ENCODE measurements at places on chromosomes 4 and X.
A peak's percentile ranks its signal among the peaks of the same experiment; 100 is the strongest.

DNA sequence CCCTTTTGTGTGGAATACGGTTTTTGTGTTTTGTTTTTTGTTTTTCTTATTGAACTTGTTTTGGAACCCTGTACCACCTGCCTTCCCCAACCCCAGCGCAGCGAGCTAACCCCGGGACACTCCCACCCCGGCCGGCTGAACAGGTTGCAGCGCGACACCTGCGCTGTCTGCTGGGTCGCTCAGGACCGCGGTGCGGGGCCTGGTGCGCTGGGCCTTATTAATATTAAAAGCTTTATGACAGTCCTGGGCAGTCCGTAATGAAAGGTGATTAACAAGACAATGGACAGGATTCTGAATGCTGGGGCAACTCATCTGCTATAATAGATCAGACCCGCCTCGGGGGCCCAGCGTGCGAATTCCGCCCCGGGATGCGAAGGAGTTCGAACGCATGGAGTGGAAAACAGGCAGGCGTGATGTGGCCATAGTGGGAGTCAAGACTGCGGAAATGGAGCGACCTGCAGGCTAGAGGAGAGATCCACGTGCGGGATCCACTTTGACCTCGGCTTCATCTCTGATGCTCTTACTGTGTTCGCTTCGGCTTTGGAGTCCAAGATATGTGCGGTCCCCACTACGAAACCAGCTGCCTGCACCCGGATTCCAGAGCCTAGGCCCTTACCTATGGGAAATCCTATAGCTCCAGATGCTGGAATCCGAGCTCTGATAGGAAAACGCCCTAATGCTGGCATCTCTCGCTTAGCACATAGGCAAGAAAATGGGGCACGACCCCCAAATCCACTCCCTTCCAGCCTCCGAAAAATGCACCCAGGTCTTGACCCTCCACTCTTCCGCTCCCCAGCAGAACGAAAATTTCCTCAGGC is 69.0 kb upstream of the TMEM33 start:
- DNase-seq: no peak

- DNase-seq: no peak
These were observed 2.3 kb upstream of the UVSSA start for GRCh38 chr4:1344696-1345095.

GRCh38 chr4:186298031-186298647 is 32.1 kb downstream of the F11 start:
- DNase-seq: no peak

DNA sequence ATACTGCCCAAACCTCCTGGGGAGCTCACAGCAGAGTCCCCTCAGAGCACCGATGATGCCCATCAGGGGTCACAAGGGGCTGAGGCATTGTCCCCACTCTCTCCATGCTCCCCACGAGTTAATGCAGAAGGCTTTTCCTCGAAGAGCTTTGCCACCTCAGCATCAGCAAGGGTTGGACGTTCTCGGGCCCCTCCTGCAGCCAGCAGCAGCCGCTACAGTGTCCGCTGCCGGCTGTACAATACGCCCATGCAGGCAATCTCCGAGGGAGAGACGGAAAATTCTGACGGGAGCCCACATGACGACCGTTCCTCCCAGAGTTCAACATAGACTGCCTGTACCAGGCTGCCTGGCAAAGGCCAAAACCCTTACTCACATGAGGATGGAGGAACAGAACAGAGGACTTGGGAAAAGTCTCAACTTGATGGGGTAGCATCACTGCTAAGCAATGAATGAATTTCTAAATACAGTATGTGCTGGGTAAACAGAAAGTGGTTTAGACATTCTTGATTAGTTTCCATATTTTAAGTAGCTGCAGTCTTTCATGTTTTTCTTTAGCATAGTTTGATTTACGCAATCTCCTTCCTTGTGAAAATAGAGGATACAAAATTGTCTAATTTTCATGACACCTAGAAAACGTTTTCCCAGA is 5.0 kb upstream of the SCML1 start:
- DNase-seq: no peak

GRCh38 chrX:2500803-2501558 is at the start of the genes DHRSX and ZBED1:
DHRSX (minus strand) TSS chrX:2500976; CDS start chrX:2500925, 51 bp downstream.
ZBED1 (minus strand) TSS chrX:2500976; CDS start chrX:2490719, 10,257 bp downstream.
- DNase-seq: peak; percentile 21

GRCh38 chrX:15310117-15310516 is 5.3 kb downstream of the ASB11 start:
- DNase-seq: no peak

DNA sequence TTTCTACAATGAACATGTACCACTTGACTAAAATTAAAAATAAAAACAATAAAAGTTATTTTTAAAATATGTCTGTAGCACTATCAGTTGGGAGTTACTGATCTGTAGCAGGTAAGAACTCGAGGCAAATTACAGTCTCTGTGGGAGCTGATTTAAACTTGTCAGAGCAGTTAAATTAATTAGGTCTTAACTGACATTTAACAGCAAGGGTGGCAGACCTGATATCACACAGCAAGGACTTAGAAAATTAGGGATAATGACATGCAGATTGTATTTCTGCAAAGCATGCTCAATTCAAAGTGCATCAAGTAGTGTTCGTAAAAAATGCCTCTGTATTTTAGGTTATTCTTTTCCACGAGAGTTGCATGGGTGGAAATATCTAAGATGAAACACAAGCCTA is 208.9 kb downstream of the SPATA18 start:
- no peak for DNase-seq

- no peak for DNase-seq
These were observed 7.3 kb downstream of the GPR119 start for GRCh38 chrX:130378024-130378669.

DNA sequence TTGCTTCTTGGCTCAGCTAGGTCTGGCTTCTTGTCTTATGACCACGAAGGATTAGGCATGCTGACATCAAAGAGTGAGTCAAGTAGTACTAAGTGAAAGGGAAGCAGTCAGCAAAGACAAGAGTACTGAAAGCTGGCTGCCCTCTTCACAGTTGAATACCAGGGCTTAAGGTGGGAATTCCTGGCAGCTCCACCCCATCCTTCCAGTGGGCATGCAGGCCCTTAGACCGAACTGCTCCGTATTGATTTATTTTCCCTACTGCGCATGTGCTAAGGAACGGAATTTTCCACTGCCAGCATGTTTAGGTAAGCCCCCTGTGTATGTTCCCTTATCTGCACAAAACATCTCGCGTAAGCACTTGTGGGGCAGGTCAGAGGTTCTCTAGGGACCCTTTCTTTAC is 2320.1 kb downstream of the ARAP2 start:
- no peak for DNase-seq

DNA sequence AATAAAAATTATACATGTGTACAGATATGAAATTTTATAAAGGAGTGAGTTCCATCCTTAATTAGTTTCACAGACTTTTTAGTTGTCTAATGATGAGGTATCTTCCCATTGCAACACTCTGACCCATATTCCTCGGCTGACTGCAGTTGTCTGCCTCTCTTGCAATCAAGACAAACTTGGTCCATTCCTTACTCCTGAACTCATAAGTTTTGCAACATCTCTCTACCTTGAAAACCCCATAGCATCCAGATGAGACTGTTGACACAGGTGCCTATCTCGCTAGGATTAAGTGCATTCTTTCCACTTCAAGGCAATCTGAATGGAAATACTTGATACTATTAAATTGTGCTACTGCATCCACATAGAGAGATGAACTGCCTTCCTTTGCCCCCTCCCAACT is 2.3 kb downstream of the XKRX start:
- no peak for DNase-seq
